ENCODE measurements at places on chromosomes 7 and 10.

- no peak for DNase-seq
These were observed 259.3 kb downstream of the TRIL start for GRCh38 chr7:28698840-28699239.

DNA sequence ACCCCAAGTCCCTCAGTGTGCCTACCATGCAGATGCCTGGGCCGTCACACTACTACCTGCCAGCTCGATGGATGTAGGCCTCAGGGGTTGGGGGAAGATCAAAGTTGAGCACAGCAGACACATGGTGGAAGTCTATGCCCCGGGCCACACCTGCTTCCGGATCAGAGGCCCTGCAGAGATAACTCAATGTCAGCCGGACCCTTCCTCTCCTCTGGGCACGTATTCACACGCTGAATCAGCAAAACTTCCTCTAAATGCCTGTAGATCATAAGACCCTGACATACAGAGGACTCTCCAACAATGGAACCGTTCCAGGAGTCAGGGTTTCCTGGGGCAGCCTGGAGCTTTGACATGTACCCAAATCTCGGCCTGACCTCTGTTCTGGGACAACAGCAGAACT, 3.7 kb downstream of the DDX56 start:
- DNase-seq = no peak

GRCh38 chr7:108234971-108235450, 104.8 kb upstream of the LAMB4 start:
- DNase-seq = no peak

- peak; percentile 33 for DNase-seq
These were observed 26.9 kb upstream of the TRIM56 start for GRCh38 chr7:101058355-101058754.

DNA sequence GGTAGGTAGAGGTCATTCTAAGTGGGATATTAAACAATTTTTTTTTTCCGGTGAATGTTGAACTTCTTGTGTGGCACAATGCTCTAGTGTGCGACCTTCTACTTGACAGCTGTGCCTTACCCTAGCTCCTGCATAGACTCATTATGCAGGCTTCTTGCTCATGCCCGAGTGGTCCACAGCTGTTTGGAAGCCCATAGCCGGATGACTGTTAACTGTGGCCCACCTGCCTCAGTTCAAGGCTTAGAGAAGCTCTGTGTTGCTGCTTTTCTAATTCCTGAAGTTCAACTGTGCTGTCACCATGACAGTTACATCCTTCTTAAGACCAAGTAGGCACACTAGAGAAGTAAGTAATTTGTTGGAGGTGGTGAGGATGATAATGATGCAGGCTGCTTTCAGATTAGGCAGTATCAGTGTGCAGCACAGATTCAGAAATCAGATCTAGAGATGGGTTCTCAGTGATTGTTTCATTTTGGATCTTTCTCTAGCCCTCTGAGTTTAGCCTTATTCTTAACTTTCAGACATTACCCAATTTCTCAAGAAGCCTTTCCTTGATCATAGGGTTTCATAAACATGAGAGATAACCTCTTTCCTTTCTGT, 278.4 kb downstream of the PHF14 start:
- no peak for DNase-seq

GRCh38 chr7:141696348-141696747, 5.6 kb downstream of the DENND11 start:
- DNase-seq = no peak

DNA sequence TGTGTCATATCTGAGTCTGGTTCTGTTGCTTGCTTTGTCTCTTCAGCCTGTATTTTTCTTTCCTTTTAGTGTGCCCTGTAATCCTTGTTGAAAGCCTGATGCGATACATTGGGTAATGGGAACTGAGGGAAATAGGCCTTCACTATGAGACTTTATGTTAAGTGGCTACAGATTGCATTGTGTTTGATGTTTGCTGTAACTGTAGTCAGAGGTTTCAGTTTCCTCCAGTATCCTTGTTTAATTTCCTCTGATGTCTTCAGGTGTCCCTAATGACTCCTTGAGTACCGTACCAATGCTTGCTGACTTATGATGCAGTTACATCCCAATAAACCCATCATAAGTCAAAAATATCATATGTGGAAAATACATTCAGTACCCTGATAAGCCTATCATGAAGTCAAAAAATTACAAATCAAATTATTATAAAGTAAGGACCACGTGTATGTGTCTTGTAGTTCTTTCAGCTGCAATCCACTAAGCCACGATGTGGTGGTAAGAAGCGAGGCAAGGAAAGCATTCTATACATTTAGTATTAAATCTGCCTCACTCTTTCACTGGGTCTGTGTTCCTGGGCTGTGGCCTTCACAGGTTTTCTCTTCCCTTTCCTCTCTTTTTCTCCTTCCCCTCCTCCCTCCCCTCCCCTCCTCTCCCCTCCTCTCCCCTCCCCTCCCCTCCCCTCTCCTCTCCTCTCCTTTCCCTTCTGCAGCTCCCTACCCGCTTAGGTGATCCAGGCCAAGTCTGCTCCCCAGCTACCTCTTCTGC, 13.3 kb upstream of the GIMAP6 start:
- DNase-seq = no peak

DNA sequence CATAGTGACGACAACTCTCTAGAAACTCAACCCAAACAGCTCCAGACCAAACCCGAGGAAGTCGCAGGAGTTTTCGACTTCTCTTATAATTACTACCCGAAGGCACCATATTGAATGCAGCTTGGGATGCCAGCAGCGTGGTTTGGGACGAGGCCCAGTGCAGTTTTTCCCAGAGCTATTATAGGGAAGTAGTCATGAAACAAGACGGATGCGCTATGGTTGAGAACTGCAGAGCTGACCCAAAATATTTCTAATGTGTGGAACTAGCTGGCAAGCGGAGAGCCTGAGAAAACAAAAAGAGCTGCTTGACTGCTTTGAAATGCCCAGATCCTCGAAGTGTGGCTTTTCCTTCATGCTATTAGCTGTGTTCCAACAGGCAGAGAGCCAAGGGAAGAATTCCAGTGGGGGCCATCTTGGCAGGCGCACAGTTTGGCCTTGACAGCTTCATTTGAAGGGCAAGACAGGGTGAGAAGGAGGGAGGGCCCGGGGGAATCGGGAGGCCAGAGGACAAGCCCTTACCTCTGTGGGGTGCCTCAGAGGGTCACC, 122.7 kb downstream of the CUL2 start:
- no peak for DNase-seq

- peak; percentile 60 for DNase-seq
These were observed 85.6 kb downstream of the ZEB1 start for GRCh38 chr10:31404640-31405039.

GRCh38 chr10:97517778-97518300, 19.1 kb downstream of the UBTD1 start:
- no peak for DNase-seq

GRCh38 chr10:72665925-72666324, 26.0 kb upstream of the MCU start:
- DNase-seq = peak; percentile 68

DNA sequence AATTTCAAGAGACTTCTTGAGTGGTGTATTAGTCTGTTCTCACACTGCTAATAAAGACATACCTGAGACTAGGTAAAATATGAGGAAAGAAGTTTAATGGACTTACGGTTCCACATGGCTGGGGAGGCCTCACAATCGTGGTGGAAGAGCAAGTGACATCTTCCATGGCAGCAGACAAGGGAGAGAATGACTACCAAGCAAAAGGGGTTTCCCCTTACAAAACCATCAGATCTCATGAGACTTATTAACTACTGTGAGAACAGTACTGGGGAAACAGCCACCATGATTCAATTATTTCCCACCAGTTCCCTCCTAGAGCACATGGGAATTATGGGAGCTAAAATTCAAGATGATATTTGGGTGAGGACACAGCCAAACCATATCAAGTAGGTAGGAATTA, 150.5 kb downstream of the PCDH15 start:
- no peak for DNase-seq

GRCh38 chr7:134359787-134360432, 43.2 kb upstream of the SLC35B4 start:
- no peak for DNase-seq

- DNase-seq = no peak
These were observed 10.3 kb downstream of the ZMIZ1 start for GRCh38 chr10:79079054-79079397.

GRCh38 chr7:128192497-128193142, 48.5 kb upstream of the LEP start:
- DNase-seq = no peak

- no peak for DNase-seq
These were observed 36.5 kb downstream of the ITPRID1 start for GRCh38 chr7:31550432-31550831.
